ENCODE measurements at places on chromosomes 16 and 17. TPM values are rescaled to one million over a fixed set of nuclear protein-coding genes. Genes with fewer than 3 reads are reported as not detected.

DNA sequence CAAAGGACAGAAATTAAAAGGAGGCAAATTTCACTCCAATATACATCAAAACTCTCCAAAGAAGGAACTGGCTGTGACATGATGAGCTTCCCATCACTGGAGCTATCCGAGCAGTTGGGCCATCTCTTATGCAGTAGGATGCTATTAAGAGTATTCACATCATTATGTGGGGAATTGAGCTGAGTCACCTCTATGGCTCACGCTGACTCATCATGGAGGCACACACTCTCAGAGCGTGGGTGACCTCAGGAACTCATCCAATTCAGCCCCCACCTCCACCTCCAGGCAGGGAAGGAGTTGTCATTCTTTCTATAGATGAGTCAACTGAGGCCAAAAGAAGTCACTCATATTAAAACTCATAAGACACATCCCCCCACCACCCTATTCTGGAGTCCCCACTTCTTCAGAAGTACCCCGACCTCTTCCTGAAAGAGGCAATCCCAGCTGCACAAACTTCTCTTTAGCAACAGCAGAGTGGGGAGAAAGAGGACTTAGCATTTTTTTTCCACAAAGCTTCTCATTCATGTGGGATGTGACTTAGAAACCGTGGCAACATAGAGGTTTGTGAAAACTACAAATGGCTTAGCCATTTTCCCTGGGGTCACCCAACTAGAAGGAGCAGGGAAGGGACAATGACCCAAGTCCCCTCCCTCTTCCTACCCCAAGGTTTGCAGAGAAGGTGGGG lies 32.5 kb downstream of the ABCC12 start:
- DNase-seq, result no peak

The MGAT5B gene
- 1.7 TPM for total RNA-seq

The SGCA gene
- total RNA-seq, result 16.9 TPM

The TGFB1I1 gene
- 97.0 TPM for total RNA-seq
